ENCODE measurements at places on chromosomes 6 and 20.

GRCh38 chr6:132570221-132570777, at the start of gene TAAR6:
TSS of gene TAAR6 (plus strand) at chr6:132570322. CDS start at chr6:132570322, 0 bp downstream.
- no peak for DNase-seq

DNA sequence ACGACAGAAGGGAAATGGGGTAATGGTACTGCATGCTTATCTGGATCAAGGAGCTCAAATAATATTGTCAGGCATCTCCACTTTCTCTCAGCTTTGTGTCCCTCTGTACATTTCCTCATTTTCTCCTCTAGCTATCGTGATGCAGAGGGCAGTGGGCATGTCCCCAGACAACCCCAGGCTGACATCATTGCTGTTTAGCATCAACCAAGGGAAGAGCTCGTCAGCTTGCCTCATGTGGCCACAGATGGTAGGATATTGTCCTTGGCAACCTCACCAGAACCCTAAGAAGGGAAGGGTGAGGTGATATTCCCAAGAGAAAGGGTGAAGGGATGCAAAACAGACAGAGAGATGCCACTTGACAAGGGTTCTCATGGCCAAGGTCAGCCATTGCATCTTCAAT, 58.3 kb downstream of the MAFB start:
- no peak for DNase-seq

- DNase-seq, result no peak
Observed at GRCh38 chr20:18543932-18544331, 23.3 kb upstream of the SMIM26 start.

- no peak for DNase-seq
Observed at GRCh38 chr20:29319725-29320124, 1937.7 kb upstream of the DEFB115 start.

DNA sequence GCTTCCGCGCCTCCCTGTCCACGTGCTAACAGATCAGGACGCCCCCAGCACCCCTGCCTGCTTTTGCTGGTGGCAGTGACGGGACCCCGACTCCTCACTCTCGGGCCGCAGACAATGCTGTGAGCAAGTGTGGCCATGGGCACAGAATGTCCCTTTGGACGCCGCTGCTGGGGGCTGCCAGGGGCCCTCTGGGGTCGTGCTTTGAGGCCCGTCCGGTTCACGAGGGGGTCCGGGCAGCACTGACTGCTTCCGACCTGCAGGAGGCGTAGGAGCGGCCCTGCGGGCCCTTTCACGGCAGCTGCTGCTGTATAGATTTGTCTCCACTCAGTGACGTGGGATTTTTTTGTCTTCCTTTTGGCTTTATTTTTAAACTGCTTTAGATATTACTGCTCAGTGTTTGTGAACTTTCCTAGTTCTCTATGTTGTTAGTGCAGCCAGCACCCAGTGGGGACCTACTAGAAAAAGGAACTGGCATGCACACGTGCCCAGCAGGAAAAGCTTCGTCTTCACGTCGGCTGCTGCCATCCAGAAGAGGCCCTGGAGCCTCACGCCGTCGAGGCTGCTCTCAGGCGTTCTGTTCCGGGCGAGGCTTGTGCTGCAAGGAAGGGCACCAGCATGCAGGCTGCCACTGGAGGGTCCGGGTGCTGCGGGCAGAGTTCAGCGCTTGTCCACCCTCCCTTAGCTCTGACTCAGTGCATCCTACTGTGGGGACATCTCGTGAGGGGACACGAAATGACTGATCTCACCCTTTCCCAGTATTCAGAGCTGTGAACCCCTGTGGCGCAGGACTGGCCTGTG, 21.7 kb downstream of the UCKL1 start:
- no peak for DNase-seq

- DNase-seq, result no peak
Observed at GRCh38 chr20:48832405-48832730, 4.6 kb upstream of the PREX1 start.

DNA sequence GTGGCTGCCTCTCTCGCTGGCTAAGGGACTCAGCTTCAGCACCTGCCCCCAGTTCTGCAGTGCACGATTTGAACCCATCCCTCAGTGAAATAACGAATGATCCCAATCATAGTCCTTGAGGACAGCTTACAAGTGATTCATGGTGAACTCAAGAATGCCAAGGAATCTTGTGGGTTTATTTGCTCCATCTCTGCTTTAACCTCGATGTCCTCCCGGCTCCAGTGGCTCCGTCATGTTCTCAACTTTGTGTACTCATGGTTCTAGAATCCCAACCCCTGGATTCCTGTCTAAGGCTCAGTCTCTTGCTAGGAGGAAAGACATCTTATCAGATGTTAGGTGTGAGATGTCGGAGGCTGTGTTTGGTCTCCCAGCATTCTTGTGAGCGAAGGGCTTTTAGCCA, 29.0 kb upstream of the GTSF1L start:
- no peak for DNase-seq

DNA sequence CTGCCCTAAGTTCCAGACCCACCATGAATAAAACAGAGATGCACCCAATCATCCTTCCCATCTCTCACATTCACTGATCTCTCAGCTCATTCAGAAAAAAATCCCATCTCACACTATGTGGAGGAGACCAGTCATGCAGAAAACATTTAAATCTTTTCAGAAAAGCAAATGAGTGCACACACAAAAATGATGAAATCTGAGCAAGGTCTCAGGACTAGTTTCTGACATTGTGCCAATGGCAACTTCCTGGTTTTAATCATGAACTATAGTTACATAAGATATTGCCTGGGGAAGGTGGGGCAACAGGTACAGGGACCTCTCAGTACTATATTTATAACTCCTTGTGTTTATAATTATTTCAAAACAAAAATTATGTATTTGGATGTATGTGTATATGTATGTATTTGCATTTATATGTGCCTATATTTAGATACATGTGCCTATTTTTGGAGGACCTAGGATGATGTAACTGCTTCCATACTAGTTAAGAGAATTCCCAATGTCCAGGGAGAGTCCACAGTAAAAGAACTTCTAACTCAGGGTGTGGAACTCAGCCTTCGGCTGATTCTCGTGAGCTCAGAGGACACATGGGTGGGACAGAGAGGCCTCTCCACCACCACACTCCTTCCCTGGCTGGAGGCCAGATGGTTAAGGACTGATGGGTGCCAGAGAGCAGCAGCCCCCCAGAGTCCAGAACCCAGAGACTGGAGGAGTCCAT, 71.7 kb upstream of the MAP3K4 start:
- no peak for DNase-seq

GRCh38 chr6:40479706-40480105, 107.5 kb downstream of the LRFN2 start:
- no peak for DNase-seq

GRCh38 chr6:148565930-148566663, 180.7 kb upstream of the UST start:
- peak; percentile 38 for DNase-seq
